Common myeloid progenitor, CD34-positive (primary cell): ENCODE measurements at places on chromosomes 11 and 22.

- DNase-seq, result peak; percentile 71
Measured at GRCh38 chr11:95365348-95365747, 134.3 kb upstream of the SESN3 start.

- DNase-seq, result peak; percentile 76
Measured at GRCh38 chr11:130400781-130401483, 27.5 kb downstream of the ADAMTS8 start.

DNA sequence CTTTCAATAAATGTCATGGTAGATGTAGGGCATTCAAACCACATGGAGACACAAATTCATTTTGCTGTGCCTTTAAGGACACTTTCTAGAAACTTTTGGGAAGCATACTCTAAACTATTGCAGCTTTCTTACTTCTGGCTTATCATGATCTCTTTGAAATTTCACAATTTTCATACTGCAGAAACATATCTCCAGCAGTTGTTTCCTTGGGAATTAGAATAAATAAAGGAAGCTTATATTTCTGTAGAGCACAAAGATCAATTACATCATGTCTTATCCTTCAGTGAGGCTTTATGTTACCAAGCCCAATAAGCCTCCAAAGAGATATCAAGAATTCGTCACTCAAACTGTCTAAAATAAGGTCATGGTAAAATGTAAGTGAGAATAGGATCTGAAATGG is 74.5 kb upstream of the RAB38 start:
- no peak for DNase-seq

DNA sequence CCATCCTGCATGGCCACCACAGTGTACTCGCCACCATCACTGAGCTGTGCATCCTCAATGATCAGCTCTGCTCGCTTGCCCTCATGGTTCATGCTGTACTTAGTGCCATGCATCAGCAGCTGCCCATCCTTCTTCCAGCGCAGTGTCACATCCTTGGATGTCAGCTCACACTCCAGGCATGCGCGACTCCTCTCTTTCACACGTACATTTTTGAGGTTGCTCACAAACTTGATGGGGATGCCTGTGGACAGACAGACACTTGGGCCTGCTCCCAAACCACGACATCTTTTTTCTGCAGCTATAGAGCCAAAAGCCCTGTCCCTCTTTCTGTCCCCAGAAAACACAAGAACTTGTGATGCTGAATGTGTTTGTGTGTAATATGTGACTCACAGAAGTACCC is 10.5 kb downstream of the IGSF22 start:
- no peak for DNase-seq

- no peak for DNase-seq
Measured at GRCh38 chr11:69962152-69962551, 116.0 kb upstream of the ANO1 start.

GRCh38 chr11:6568191-6568918 is 35.1 kb downstream of the RRP8 start:
- peak; percentile 80 for DNase-seq

DNA sequence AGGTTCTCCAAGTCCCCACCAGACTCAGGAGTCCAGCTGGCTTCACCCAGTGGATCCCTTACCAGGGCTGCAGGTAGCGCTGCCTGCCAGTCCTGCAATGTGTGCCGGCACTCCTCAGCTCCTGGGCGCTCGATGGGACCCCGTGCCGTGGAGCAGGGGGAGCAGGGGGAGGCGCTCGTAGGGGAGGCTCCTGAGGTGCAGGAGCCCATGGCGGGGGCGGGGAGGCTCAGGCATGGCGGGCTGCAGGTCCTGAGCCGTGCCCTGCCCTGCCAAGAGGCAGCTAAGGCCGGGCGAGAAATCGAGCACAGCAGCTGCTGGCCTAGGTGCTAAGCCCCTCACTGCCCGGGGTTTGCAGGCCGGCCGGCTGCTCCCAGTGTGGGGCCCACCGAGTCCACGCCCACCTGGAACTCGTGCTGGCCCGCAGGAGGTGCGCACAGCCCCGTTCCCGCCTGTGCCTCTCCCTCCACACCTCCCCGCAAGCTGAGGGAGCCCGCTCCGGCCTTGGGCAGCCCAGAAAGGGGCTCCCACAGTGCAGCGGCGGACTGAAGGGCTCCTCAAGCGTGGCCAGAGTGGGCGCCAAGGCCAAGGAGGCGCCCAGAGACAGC is 792.9 kb upstream of the CCDC179 start:
- no peak for DNase-seq

DNA sequence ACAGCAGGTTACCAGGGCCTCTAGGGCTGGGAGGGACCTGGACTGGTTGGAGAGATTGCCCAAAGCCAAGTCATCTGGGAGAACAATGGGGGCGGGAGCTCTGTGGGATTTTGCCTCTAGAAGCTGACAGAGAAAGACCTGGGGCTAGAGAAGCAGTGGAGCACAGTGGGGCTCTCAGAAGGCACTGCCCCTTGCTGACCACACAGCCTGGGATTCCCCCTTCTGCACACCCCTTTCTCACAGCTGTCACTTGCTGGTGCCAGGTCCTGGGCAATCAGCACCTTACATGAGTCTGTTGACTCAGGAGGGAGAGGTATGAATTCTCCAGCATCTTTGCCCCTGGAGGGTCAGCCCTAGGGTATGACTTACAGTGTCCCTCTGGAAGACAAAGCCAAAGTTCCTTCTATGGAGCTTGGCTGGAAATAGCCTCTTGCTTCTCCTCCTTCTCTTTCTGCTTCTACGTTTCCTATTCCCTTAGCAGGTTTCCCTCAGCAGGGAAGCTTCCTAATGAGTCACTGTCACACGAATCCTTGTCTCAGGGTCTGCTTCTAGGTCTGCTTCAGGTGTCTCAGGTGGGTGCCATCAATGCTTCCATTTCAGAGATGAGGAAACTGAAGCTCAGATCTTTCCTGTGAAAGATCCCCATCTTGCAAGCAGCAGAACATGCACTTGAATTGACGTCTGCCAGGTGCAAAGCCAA is 27.0 kb downstream of the GDPD5 start:
- no peak for DNase-seq

GRCh38 chr11:132982772-132983640 is 549.3 kb downstream of the OPCML start:
- DNase-seq, result no peak

- DNase-seq, result no peak
Measured at GRCh38 chr22:27128461-27129085, 471.2 kb downstream of the MIAT start.

DNA sequence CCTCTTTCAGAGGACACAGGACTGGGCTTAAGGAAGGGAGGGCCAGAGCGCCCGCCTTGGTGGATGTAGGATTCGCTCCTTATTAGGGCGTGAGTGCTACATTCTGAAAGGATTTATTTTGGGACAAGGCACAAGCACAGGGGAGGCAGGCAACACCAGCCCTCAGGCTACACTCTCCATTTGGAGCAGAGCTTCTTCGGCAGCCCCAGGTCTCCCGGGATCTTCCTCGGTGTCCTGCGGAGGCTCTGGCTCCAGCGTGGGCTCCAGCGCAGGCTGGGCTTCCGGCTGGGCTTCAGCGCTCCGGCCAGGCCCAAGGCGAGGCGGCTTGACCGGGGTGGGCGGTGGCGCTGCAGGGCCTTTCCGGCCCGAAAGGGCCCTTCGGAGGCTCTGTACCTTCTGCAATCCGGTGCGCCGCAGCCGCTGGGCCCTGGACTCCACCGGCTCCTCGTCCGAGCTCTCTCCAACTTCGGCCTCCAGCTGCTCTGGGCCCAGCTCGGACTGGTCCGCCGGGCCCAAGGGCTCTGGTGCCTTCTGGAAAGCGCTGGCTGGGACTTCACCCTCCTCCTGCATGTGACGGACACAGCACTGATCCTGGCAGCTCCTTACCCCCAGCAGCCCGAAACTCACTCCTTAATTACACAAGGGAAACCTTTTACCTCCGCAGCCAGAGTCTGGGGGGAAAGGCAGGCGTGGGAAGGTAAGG is 1.1 kb downstream of the CAVIN3 start:
- no peak for DNase-seq

- DNase-seq, result no peak
Measured at GRCh38 chr11:123611698-123612097, 42.7 kb downstream of the SCN3B start.

GRCh38 chr22:39931251-39931650 is 28.9 kb upstream of the TMA7B start:
- DNase-seq, result no peak

GRCh38 chr22:24543185-24543601 is 11.7 kb downstream of the GUCD1 start:
- DNase-seq, result no peak

DNA sequence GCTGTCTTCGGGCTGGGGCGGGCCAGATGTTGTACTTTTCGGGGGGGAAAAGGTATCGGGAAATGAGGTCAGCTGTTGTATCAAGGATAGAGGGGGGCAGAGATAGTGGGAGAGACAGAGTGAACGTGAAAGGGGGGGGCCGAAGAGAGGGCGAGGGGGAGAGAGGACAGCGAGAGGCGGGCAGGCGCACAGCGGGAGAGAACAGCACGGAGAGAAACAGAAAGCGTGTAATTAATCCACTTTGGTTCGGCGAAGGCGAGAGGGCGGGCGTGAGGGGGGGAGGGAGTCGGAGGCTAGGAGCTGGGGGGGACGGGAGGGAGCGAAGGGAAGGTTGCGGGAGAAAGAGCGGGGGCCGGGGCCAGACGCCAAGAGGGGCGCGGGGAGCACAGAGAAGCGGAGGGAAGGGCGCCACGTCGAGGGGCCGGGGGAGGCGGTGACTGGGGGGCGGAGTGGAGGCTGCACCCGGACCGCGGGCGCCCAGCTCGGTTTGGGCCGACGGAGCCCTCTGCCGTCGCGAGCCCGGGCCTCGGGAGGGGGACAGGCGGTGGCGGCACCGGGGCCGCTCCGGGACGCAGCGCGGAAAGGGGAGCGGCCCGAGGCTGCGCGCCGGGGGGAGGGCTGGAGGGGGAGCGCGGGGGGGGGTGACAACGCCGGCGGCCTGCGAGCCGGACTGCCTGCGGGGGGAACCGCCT is 612 bp downstream of the IGF2 start:
- DNase-seq, result no peak
